ENCODE measurements at places on chromosomes 5 and 9. TPM values are rescaled to one million over a fixed set of nuclear protein-coding genes. Genes with fewer than 3 reads are reported as not detected.

Gene MARVELD2
- total RNA-seq: 22.9 TPM

Gene FCHSD1
- 23.3 TPM for total RNA-seq

Gene ARL14EPL
- total RNA-seq: not detected

Gene CCDC183
- total RNA-seq: 38.0 TPM

DNA sequence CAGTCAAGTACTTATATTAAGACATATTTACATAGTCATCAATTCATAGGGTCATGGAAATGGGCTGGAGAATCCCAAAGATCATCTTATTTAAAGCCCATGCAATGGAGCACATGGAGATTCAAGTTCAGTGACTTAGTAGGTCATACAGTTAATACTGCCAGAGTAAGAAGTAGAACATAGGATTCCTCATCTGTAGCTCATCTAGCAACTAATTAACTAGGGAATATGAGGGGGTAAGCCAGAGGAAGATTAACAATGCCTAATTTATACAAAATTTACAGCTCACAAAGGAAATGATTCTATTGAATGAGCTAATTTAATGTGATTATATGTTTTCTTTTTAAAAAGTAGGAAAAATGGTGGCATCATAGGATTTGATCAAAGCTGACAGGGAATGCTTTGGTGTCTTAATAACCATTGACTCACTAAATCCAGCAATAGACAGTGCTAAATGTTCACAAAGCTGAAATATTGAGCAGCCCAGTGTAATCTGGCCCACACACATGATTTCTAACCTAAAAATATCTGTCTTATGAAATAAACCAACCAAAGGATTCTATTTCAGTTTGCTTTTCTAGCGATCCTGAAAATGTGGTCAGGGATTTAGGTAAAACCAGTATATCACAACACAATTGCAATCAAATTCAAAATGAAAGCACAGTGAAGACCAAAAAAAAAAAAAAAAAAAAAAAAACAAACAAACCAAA lies 53.3 kb downstream of the PRDM6 start:
- no peak for DNase-seq

DNA sequence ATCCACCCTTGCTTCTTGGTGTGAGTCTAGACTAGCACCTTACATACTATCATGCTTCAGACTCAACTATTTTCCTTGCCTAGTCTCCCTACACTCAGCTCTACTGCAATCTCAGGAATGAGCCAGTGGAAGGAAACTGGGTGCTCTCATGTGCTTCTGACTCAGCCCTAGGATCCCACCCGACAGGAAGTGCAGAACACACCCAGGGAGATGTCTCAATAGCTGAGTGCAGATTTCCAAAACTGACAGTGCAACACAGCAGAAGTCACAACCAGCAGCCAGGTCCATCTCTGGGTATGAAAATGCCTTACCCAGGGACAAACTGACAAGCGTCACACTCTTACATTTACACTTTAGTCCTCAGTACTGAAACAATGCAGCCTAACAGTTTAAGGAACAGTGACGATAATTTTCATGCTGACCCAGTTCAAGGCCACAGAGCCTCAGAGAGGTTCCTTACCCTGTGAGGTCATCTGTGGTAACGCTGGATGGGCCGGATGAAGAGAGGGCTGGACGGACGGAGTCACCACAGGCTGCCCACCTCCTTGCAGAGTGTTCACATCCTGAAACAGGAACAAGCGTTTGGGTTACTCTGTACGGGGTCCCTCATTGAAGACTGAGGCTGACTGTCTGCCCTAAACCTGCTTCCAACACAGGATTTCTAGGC lies 33.0 kb downstream of the FKBP15 start:
- peak; percentile 56 for DNase-seq

DNA sequence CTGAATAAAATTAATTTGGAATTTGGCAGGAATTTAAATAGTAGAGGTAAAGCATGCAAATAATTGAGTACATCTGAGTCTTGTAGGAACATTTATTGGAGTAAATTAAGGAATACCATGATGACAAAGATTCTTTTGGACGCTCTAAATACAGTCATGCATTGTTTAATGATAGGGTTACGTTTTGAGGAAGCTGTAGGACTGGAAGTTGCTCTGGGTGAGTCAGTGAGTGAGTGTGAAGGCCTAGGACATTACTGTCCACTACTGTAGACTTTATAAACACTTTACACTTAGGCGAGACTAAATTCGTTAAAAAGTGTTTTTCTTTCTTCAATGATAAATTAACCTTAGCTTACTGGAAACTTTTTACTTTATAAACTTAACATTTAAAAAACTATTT lies 113.0 kb downstream of the FAM170A start:
- no peak for DNase-seq

Gene SLCO6A1
- not detected for total RNA-seq

Gene COL23A1
- 2.7 TPM for total RNA-seq

Gene UGT3A1
- not detected for total RNA-seq

GRCh38 chr9:91519520-91520277 lies 96.1 kb upstream of the NFIL3 start:
- DNase-seq: no peak

- DNase-seq: no peak
Measured at GRCh38 chr5:89703817-89704216, 705.7 kb downstream of the CETN3 start.

DNA sequence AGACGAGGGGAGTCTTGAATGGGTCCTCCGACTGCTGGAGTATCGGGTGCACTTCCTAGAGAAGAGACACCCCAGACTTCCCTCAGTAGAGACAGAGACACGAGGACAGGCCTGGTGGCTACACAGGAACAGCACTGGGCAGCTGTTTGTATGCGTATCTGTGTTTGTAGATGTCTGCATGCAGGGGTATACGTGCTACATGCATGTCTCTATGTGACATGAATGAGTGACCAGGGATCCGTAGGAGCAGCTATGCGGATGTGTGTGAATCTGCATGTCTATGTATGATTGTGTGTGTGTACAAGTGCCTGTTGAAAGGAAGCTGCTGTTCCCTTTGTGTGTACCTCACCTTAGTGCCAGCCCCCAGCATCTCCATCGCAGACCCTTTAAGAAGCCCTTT lies 31.2 kb downstream of the CNTFR start:
- no peak for DNase-seq

Gene ZNF454
- 1.5 TPM for total RNA-seq

DNA sequence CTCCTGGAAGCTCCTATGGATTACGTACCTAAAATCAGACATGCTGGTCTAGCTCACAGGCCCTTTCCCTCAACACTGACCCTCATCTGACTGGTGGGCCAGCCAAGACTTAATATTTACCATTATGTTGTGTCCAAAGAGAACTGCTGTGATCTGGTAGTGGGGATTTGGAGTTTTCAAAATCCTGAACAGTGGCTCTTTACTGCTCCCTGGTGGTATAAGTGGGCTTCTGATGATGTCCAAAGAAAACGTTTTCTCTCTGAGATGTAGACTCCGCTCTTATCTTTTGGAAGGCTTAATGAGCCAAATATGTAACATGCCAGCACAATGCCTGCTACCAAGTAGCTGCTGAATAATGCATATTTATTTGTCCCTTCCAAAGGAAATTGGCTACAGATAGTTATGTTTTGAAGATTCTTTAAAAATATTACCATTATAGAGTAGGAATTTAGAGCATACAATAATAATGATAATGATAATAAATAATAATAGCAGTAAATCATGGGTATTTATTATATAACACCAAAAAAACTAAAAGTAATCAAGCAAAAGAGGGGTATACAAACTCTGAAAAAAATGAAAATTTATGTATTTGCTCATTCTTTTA lies 406.6 kb upstream of the TNC start:
- DNase-seq: no peak

DNA sequence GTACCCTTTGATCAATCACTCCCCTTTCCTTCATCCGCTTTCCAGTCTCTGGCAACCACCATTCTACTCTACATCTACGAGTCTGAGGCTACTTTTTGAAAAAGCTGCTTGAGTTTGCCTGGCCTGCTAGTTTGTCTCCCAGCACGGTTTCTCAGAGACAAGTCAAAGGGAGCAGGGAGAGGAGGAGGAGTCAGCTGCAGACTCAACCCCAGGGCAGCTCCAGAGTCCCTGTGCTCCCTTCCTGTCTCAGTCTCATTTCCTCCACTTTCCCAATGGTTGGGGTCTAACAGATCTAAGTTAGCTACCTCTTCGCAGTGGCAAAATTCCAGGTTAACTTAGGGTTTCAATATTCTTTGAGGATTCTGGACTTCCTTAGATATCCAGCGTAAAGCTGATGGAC lies 80.0 kb upstream of the PCA3 start:
- no peak for DNase-seq

GRCh38 chr5:124239572-124239971 lies 506.9 kb downstream of the ZNF608 start:
- no peak for DNase-seq

DNA sequence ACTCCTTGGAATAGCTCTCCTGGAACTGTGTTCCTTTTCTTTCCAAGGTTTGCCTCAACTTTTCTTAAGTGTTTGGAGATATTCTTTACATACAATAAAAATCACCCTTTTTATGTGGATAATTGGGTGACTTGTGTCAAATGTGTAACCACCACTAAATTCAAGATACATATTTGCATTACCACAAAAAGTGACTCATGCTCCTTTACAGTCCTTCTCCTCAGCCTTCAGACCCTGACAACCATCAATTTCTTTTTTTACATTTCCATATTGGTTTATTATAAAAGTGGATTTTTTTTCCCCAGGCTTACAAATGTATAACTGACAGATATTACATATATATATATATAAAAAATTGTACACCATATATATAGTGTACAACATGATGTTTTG lies 372.0 kb upstream of the KCNN2 start:
- no peak for DNase-seq

Gene TRIM7
- 1.5 TPM for total RNA-seq

- no peak for DNase-seq
Measured at GRCh38 chr5:3619579-3619978, 23.9 kb downstream of the IRX1 start.
